ENCODE measurements at places on chromosomes 16 and 17.

- no peak for DNase-seq
Measured at GRCh38 chr17:79955691-79956440, 79.8 kb downstream of the TBC1D16 start.

- no peak for DNase-seq
Measured at GRCh38 chr17:64152428-64153125, 22.6 kb upstream of the ERN1 start.

GRCh38 chr16:81526935-81527334 lies 82.3 kb downstream of the CMIP start:
- DNase-seq: no peak

- DNase-seq: no peak
Measured at GRCh38 chr17:35315283-35315682, 58.1 kb downstream of the SLFN11 start.

- no peak for DNase-seq
Measured at GRCh38 chr17:14135906-14136590, 66.7 kb downstream of the COX10 start.

DNA sequence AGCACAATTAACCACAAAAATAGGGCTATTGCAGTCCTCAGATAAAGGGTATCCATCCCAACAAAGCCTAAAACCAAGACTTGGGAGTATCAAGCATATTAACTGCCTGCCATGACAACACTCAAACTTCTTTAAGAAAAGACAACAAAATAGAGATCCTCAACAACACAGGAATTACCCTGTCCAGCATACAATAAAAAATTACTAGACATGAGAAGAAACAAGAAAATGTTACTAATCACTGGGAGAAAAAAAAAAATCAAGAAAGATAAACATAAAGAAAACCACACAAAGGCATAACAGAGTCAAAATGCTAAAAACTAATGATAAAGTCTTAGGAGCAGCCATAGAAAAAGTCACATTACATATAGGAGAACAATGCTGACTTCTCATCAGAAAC lies 73.9 kb downstream of the SLC39A11 start:
- DNase-seq: no peak

- DNase-seq: no peak
Measured at GRCh38 chr16:66942981-66943380, 7.7 kb downstream of the CES2 start.

GRCh38 chr17:47066841-47067682 lies 88.0 kb upstream of the RPRML start:
- DNase-seq: peak; percentile 66

DNA sequence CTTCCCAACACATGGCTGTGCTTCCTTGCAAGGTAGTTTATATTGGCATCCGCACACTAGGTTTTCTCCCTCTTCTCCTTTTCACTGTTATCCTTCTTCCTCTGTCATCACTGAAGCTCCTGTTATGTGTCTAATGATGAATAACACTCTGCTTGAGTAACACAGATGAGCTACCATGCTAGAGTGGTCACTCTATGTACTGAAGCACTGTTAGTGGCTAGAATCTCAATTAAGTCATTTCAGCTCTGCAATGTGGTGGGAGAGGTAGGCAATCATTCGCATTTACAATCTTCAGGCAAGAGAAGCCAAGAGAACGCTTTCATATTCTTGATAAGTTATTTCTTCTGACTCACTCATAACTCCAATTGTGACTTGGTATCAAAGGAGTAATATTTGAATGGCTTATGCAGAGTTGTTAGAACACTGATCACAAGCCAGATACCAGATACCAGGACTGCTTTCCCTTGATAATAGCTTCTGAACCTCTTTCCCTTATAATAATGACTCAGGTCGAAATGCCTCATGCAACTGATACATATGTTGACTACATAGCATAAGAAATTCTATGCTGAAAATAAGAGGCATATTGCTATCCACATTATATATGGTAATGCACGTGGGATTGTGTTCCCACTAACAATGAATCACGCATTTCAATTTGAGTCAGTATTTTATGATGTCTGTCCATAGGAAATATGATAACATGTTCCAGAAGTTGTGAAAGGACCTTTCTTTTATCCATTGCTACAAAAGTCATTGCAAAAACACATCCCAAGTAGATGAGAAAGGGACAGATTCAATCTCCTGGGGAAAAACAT lies 158.0 kb upstream of the HS3ST3A1 start:
- no peak for DNase-seq

DNA sequence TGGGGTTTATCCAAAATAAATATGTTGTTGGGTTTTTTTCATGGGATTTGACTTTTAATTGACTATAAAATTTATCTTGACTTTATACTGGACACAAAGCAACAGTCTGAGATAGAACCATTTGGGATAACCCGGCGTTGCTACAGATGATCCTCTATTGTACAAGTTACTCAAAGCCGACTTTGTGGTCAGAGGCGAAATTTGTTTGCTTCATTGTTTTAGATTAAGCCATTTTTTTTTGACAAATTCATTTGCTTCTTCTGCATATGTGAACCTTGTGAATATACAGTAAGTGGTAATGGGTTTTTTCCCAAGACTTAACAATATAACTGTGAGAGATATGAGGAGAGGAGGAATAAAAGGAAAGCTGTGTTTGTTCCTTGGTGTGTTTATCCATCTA lies 11.8 kb downstream of the MYO1D start:
- no peak for DNase-seq
